ENCODE measurements at places on chromosomes 7 and 10.

DNA sequence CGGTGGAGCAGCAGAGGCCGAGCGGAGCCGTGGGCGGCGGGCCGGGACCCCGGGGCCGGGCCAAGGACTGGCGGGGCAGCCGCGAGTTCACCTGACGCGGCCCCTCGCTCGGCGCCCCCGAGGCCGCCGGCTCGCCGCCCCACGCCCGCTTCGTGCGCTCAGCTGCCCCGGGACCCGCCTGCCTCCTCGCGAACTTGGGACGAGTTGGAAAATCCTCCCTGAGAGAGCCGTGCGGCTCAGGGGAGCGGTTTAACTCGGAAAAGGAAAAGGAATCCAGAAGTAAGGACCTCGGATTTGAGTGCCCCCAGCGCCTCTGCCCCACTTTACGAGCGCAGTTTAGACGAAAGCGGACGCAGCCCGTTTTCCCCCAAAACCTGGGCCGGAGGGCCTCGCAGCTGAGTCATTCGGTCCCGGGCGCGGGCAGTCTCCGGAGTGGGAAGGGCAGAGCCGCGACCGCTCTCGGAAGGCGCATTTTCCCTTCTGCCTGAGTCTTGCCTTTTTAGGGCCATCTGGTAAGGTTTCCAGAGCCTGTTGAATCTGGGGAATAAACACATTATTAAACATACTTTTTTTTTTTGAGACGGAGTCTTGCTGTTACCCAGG, 744 bp downstream of the CREM start:
- peak; percentile 23 for DNase-seq

DNA sequence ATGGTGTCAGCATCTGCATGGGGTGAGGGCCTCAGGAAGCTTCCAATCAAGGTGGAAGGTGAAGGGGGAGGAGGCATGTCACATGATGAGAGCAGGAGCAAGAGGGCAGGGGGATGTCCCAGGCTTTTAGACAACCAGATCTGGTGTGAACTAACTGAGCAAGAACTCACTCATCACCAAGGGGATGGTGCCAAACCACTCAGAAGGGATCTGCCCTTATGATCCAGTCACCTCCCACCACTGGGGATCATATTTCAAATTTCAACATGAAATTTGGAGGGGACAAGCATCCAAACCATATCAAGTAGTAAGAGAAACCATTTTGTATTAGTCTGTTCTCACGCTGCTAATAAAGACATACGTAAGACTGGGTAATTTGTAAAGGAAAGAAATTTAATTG, 33.6 kb downstream of the THNSL1 start:
- no peak for DNase-seq

DNA sequence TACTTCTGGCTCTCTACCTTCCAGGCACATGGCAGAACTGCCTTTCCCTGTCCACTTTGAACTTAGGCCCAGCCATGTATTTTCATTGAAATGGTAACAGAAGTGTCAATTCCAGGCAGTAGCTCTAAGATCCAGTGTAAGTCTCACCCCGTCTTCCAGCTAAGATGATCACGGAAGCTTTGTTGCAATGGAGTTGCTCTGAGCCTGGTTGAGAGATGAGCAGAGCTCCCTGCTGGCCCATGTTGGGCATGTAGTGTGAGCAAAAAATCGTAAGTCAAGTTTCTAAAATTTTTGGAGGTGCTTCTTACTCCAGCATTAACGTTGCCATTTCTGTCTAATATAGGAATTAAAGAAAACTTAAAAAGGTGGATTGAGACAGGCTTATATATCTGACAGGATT, 274.4 kb downstream of the IPMK start:
- no peak for DNase-seq

GRCh38 chr10:69089638-69090599, 2.0 kb downstream of the SRGN start:
- DNase-seq: peak; percentile 66

- no peak for DNase-seq
These were observed 791.7 kb upstream of the PHF14 start for GRCh38 chr7:10181996-10182395.

DNA sequence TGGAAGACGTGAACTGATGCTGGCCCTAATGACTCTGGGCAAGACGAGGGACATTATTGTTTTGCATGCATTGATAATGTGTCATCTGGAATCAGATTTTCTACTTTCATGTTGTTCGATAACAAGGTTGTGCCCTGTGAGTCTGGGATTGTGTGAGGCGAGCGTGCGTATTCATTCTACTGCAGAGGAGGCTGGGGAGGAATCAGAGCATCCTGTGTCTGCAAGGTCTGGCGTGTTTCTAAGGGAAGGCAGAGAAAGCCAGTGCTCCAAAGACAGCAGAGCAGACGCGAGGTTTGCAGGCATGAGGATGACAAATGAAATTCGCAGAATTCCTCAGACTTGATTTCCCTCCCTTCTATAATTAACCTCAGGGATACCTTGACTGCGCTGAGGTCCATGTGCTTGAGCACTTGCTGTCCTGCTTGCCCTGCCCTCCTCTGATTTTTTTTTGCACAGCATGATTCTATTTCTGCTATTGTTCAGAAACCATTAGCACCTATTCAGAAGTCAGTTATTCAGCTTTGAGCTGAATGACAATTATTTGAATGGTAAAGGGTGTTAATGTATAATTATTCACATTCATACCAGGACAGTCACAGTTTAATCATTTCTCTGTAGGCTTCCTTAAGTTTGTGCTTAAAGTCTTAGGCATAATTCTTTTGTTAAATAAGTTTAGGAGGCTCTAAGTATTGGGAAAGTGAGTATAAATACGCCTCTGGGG, 233.6 kb downstream of the EBF3 start:
- no peak for DNase-seq

DNA sequence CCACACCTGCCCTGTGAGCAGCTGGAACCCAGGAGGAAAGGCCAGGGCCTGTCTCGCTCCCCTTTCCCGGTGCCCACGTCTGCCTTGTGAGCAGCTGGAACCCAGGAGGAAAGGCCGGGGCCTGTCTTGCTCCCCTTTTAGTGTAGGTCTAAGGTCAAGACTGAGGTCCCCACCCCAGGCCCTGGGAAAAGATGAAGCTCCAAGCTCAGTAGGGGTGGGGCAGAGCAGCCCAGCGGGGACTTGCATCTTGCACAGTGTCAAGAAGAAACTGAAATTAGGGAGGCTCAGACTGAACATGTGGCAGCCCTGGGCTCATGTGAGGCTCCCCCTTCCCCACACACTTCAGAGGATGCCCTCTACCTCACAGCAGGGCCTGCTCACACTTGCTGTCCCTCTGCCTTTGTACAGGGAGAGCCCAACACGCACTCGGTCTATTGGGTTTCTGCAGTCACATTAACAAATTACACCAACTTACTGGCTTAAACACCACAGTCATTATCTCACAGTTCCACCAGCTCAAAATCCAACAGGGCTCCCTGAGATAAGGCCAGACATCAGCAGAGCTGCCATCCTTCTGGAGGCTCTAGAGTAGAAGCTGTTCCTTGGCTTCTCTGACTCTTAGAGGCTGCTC, 12.4 kb downstream of the POLL start:
- no peak for DNase-seq

DNA sequence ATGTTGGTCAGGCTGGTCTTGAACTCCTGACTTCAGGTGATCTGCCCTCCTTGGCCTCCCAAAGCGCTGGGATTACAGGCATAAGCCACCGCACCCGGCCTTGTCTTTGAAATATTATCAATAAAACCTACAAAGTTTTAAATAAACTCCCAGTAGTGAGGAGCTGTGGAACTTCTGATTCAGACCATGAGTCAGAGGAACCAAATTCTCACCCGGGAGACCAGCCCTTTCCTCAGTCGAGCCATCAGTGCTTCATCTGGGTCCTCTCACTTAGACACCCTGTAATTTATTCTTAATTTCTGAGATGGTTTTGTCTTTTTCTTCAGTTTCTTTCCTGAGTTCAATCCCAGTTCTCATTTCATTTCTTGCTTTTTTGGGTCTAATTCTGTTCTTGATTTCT, 68.6 kb downstream of the DYNC2I1 start:
- no peak for DNase-seq

- DNase-seq: no peak
These were observed 34.3 kb downstream of the SNX8 start for GRCh38 chr7:2279896-2280295.

DNA sequence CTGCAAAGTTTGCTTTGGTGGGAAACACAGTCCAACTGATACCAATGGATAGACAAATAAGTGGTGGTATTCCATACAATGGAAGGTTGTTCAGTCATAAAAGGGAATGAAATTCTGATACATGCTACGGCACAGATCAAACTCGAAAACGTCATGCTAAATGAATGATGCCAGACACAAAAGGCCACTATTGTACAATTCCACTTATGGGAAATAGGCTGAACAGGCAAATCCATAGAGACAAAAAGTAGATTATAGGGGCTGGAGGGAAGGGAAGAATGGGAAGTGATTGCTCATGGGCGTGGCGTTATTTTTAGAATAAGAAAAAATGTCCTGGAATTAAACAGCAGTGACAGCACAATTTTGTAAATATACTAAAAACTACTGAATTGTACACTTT, 66.0 kb upstream of the FOXK1 start:
- no peak for DNase-seq

GRCh38 chr10:131230641-131231322, 80.7 kb downstream of the TCERG1L start:
- no peak for DNase-seq
